ENCODE measurements at places on chromosomes 1 and 21. TPM values are rescaled to one million over a fixed set of nuclear protein-coding genes. Genes with fewer than 3 reads are reported as not detected.

Gene CBS
- total RNA-seq: 56.9 TPM

DNA sequence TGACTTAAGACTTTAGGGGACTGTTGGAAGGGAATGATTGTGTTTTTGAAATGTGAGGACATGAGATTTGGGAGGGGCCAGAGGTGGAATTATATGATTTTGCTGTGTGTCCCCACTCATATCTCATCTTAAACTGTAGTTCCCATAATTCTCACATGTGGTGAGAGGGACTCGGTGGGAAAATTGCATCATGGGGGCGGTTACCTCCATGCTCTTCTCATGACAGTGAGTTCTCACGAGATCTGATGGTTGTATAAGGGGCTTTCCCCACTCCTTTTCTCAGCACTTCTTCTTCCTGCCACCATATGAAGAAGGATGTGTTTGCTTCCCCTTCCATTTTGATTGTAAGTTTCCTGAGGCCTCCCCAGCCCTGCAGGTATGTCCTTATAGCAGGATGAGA is 35.0 kb upstream of the SCAF4 start:
- H3K27me3 ChIP-seq: no peaks in the 10 kb centered on the region
- H3K36me3 ChIP-seq: no peaks in the 10 kb centered on the region
- DNase-seq: no peak
- H3K4me3 ChIP-seq: no peak overlapping the region
- no peak overlapping the region for H3K27ac ChIP-seq
- no peaks in the 10 kb centered on the region for H3K4me1 ChIP-seq

- H3K27me3 ChIP-seq: peaks cover 10% of the 10 kb centered on the region
- H3K4me3 ChIP-seq: no peak overlapping the region
- peaks cover 47% of the 10 kb centered on the region for H3K4me1 ChIP-seq
Measured at GRCh38 chr21:31552826-31553225, 106.7 kb upstream of the SOD1 start.

Gene TAS1R1
- total RNA-seq: not detected

DNA sequence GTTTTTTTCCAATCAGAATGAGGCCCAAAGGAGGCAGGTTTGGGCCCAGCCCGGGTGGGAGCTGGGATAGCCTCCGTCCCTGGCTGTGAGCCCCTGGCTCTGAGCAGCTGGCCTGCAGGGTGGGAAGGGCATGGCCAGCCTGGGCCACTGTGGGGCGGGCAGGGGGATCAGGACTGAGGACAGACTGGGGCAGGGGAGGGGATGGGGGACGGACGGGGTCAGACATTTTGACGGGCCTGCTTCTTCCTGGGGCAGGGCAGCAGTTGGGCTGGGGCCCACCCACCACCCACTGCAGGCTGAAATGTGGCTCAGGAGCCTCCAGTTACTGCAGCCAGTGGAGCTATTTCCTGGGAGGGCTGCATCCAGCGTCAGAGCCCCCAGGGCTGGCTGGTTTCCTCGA is 2.5 kb upstream of the SLC6A9 start:
- no peaks in the 10 kb centered on the region for H3K27me3 ChIP-seq
- no peak overlapping the region for H3K27ac ChIP-seq
- no peaks in the 10 kb centered on the region for H3K36me3 ChIP-seq
- H3K4me3 ChIP-seq: no peak overlapping the region

Data from neural progenitor cell (in vitro differentiated cells).